ENCODE measurements at places on chromosomes 5 and 9. TPM values are rescaled to one million over a fixed set of nuclear protein-coding genes. Genes with fewer than 3 reads are reported as not detected.

SPINK4 gene
- not detected for total RNA-seq

DNA sequence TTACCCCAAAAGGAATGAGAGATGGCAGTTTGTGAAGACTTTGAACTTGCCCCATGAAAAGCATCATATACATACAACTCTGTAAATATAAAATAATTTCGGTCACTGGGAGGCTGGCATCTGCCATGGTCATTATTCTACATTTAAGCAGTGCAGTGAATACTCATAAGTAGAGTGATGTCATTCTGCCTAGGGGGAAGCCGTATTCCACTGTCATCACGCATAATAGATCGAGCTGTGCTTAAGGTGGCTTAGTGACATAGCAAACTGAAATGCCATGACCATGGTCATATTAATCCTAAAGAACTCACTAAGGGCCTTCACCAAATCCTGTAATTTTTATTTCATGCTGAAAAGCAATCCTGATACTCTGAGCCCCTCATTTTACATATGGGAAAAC is 42.4 kb upstream of the NR4A3 start:
- H3K4me3 ChIP-seq = no peak overlapping the region
- H3K4me1 ChIP-seq = no peaks in the 10 kb centered on the region
- H3K27me3 ChIP-seq = no peaks in the 10 kb centered on the region
- no peak overlapping the region for H3K27ac ChIP-seq

DNA sequence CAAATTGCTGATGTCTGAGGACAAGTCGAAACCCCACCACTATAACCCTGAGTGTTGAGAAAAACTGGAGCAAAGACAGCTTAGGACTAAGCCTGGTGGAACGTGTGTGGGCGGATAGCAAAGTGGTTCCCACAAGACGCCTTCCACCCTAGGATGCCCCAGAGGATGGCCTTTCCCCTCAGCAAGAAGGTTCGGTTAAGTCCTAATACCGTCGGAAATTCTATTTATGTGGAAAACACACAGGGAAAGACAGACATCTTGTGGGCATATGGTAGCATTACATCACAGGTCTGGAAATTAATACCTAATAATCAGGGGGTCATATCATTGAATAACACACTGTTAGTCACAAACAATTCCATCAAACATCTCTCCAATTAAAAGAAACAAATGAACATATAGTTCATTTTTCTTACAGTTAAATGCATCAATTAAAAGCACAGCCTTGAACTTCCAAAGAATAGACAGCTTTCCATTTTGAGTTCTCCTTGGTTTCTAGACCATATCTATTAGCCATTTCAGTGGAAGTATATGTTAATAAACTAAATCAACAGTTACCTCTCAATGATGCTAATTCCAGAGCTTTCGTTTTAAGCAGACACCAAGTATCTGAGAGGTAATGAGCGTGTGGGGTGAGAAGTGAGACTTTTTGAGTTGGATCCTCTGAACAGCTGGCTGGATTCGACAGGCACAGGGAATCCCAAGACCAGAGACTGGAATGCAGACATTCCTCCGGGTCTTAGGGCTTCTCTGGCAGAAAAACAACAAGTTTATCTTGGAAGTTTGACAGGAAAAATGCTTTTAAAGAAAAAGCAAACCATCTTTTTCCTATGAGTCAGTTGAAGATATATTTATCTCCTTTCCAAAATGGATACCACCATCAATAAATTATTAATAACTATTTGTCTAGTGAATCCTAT is 2.9 kb upstream of the ICE1 start:
- H3K27ac ChIP-seq = no peak overlapping the region
- no peak overlapping the region for H3K4me3 ChIP-seq
- no peaks in the 10 kb centered on the region for H3K27me3 ChIP-seq
- H3K36me3 ChIP-seq = no peaks in the 10 kb centered on the region

DNA sequence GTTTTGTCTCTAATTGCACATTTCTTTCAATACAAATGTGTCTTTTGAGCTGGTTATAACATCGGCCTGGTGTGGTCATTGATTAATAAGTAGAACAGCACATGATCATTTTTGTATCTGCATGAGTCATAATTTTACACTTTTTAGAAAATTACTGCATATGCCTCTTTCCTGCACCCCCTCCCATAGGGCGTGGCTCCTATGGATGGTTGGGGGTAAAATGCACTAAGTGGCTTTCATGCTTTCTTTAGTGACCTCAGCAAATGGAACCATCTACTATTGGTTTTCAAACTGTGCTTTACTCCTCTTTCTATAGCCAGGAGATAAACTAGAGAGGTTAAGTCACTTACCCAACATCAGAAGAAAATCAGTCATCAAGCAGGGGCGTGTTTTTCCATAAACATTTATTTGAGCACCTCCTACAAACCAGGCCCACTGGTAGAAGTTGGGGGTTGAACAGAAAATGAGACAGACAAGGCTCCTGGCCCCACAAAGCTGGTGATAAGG is 3.8 kb downstream of the ANXA6 start:
- DNase-seq = no peak
- H3K4me1 ChIP-seq = peaks cover 90% of the 10 kb centered on the region
- H3K36me3 ChIP-seq = no peaks in the 10 kb centered on the region
- H3K4me3 ChIP-seq = peak overlapping the region; percentile 8
- H3K27me3 ChIP-seq = no peaks in the 10 kb centered on the region
- H3K27ac ChIP-seq = peak overlapping the region; percentile 84

GRCh38 chr9:114928671-114929070 is 1.7 kb downstream of the TNFSF8 start:
- H3K27me3 ChIP-seq = no peaks in the 10 kb centered on the region
- DNase-seq = no peak
- peak overlapping the region; percentile 75 for H3K27ac ChIP-seq

- no peaks in the 10 kb centered on the region for H3K4me1 ChIP-seq
- H3K4me3 ChIP-seq = no peak overlapping the region
- DNase-seq = no peak
- H3K27me3 ChIP-seq = no peaks in the 10 kb centered on the region
- no peak overlapping the region for H3K27ac ChIP-seq
These were observed 106.4 kb upstream of the ELL2 start for GRCh38 chr5:96067894-96068614.

GRCh38 chr9:124248066-124248465 is 9.7 kb upstream of the NEK6 start:
- H3K4me3 ChIP-seq = no peak overlapping the region
- H3K27me3 ChIP-seq = no peaks in the 10 kb centered on the region
- H3K4me1 ChIP-seq = peaks cover 2% of the 10 kb centered on the region

GRCh38 chr5:54738118-54738972 is 220.8 kb downstream of the SNX18 start:
- no peak overlapping the region for H3K4me3 ChIP-seq
- DNase-seq = no peak
- no peak overlapping the region for H3K27ac ChIP-seq

DNA sequence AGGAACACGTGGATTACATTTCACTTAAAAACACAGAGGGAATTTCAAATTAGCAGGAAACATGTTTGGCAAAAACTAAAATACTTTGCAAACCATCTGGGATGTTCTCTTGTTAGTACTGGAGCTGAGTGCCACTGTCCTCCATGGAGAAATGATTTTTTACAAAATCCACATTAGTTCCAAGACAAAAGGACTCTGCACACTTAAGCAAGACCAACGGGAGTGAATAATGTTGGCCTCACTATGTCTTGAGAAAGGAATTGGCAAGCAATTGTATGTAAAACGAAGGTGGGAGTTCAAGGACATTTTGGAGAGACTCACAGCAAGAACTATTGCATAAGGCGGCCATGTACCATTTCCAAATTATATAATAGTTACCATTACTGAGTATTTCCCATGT is 547.5 kb downstream of the EBF1 start:
- DNase-seq = no peak
- H3K4me3 ChIP-seq = no peak overlapping the region
- H3K36me3 ChIP-seq = no peaks in the 10 kb centered on the region

DNA sequence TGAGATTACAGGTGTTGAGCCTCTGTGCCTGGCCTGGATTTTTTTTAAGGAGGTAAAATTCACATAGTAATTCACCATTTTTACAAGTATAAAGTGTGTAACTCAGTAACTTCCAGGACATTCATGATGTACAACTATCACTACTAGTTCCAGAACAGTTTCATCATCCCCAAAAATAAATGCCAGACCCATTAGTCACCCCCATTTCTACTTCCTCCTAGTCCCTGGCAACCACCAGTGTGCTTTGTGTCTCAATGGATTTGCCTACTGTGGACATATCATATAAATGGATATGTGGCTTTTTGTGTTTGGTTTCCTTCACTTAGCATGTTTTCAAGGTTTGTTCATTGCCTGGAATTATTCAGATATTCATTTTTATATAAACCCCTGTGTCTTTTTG is 72.5 kb upstream of the PANK3 start:
- no peaks in the 10 kb centered on the region for H3K4me1 ChIP-seq
- H3K4me3 ChIP-seq = no peak overlapping the region
- H3K27me3 ChIP-seq = no peaks in the 10 kb centered on the region
- H3K36me3 ChIP-seq = no peaks in the 10 kb centered on the region
- DNase-seq = no peak
- no peak overlapping the region for H3K27ac ChIP-seq

- no peaks in the 10 kb centered on the region for H3K4me1 ChIP-seq
- H3K4me3 ChIP-seq = no peak overlapping the region
- no peak overlapping the region for H3K27ac ChIP-seq
- DNase-seq = no peak
- H3K36me3 ChIP-seq = no peaks in the 10 kb centered on the region
These were observed 102.8 kb downstream of the KCTD16 start for GRCh38 chr5:144273232-144274027.

DNA sequence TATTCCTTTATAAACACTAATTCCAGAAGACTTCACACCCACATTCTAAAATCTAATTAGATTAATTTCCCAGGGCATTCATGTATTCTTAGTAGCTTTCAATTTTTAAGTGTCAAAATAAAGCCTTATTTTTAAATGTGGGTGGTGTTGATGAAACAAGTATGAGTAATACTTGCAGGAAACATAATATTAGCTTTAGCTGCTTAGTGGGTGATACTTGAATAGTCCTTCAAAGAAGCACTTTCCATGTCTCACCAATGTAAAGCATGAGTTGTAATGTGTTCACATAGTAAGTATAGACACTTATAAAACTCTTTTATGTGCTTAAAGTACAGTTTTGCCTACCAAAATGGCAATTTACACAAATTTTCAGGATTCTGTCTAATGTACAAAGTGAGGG is 6.9 kb downstream of the FNBP1 start:
- peaks cover 79% of the 10 kb centered on the region for H3K4me1 ChIP-seq
- H3K4me3 ChIP-seq = no peak overlapping the region

DNA sequence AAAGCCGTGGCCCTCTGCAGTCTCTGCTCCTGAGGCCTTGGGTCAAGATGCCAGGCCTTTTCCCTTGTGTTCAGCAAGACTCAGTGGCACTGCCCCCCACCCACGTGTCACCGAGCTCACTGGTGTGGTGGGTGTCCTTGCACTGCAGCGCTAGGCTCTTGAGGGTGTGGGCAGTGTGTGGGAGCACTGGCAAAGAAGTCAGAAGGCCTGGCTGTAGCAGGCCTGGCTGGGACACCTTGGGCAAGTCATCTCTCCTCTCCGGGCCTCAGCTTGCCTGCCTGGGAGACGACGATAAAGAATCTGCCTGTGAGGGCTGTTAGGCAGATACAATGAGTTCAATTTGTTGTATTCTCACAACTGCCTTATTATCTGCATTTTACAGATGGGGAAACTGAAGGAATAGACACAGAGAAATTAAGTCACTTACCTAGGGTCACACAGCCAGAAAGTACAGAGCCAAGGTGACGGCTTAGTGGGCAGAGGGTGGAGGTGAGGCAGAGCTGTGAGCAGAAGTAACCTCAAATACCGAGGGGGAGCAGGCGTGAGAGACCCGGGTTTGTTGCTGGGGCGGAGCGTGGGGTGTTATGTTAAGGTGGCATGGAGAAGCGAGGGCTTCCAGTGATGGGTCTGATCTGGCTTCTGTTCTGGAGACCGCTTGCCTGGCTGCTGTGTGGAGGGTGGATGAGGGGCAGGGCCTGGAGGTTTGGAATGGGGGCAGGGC is 1.4 kb downstream of the TSPAN17 start:
- peaks cover 62% of the 10 kb centered on the region for H3K4me1 ChIP-seq
- H3K27ac ChIP-seq = peak overlapping the region; percentile 62
- H3K27me3 ChIP-seq = no peaks in the 10 kb centered on the region
- peak; percentile 25 for DNase-seq
- no peaks in the 10 kb centered on the region for H3K36me3 ChIP-seq

DNA sequence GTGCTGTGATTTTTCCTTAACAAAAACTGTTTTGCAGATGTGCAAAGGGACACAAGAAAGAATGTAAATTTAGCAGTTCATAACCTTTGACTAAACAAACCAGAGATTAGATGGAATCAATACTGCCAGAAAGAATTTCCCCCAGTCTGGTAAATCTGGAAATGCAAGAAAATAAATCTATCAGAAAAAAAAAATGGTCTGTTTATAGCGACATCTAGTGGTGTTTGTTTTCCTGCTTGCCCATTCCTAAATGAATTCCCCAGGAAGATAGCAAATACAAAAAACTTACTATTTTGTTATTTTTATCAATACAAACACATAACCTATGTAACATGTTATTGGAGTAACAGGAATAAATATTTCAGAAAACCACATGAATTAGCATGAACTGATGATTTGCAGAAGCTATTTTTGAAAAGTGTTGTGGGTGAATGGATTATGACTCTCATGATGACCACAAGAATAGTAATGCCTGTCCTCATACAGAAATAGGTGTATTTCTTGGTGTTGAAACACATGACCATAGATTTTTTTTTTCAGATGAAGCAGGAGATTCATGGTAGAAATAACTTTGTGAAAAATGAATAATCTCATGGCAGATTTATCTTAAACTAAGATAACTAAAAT is 1703.8 kb downstream of the MAT2B start:
- no peaks in the 10 kb centered on the region for H3K27me3 ChIP-seq
- no peak overlapping the region for H3K27ac ChIP-seq
- H3K36me3 ChIP-seq = no peaks in the 10 kb centered on the region

- no peak overlapping the region for H3K27ac ChIP-seq
- no peak for DNase-seq
- no peak overlapping the region for H3K4me3 ChIP-seq
- no peaks in the 10 kb centered on the region for H3K27me3 ChIP-seq
These were observed 18.9 kb upstream of the SLC30A5 start for GRCh38 chr5:69074664-69075521.

DNA sequence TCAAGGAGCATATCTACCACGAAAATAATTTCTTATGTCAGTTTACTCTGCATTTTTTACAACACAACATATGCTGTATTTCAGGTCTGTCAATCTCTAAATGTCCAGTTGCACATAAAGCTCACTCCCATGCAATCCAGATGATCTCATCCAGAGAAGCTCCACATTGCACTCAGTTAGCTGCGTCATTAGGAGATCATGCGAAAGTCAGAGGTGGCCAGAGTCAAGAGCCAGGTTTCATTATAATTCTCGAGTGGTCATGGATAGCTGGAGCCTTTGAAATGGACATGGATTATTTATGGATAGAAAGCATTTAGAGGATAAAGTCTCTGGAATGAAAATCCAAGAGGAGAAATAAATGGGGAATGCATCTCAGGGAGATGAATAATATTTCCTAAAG is 232.3 kb downstream of the GAS1 start:
- no peaks in the 10 kb centered on the region for H3K36me3 ChIP-seq
- H3K4me1 ChIP-seq = no peaks in the 10 kb centered on the region
- H3K4me3 ChIP-seq = no peak overlapping the region
- no peak for DNase-seq
- no peak overlapping the region for H3K27ac ChIP-seq
